ENCODE measurements at places on chromosomes 6 and 20. TPM values are rescaled to one million over a fixed set of nuclear protein-coding genes. Genes with fewer than 3 reads are reported as not detected.

Gene SLC13A3
- total RNA-seq: 3.2 TPM

Gene E2F1
- total RNA-seq: 0.92 TPM

Gene GMDS
- 87.8 TPM for total RNA-seq

Gene MLIP
- total RNA-seq: not detected

Gene RAB32
- total RNA-seq: 34.5 TPM

Gene PKIB
- total RNA-seq: 0.81 TPM

Gene VSX1
- total RNA-seq: not detected

Gene SKIC2
- 37.7 TPM for total RNA-seq

Gene RPL10A
- 636 TPM for total RNA-seq

Gene EPPIN
- not detected for total RNA-seq
